Body of pancreas (tissue), 4 donors: ENCODE measurements at places on chromosomes 1 and 21. TPM values are rescaled to one million over a fixed set of nuclear protein-coding genes. Genes with fewer than 3 reads are reported as not detected.
A peak's percentile ranks its signal among the peaks of the same experiment; 100 is the strongest.

DNA sequence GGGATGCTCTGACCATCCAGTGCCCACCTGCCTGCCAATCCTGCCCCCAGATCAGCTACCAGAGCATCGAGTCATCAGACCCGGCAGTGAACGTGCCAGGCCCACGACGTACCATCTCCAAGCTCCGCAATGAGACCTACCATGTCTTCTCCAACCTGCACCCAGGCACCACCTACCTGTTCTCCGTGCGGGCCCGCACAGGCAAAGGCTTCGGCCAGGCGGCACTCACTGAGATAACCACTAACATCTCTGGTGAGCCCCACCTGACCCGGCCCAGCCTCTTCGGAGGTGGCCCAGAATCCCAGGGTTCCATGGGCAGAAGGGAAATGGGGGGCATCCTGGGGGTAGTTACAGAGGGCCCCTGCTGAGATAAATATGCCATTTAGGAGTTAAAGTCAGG, 43.1 kb downstream of the PTPRU start:
- DNase-seq: no peak

GRCh38 chr1:59379371-59379728, 82.5 kb downstream of the FGGY start:
- DNase-seq: no peak

GRCh38 chr1:155794605-155795245, 62.3 kb downstream of the GON4L start:
- DNase-seq: no peak

GRCh38 chr1:93177991-93178390, 2.2 kb downstream of the TMED5 start:
- no peak for DNase-seq

- no peak for DNase-seq
Measured at GRCh38 chr1:207034208-207034607, 1.7 kb upstream of the C1orf116 start.

- DNase-seq: peak; percentile 61
Measured at GRCh38 chr1:175887981-175888428, 144.6 kb upstream of the TNR start.

- DNase-seq: peak; percentile 66
Measured at GRCh38 chr1:231233735-231234417, 7.1 kb upstream of the GNPAT start.

Gene SH2D5
- total RNA-seq: not detected

Gene RGSL1
- total RNA-seq: not detected
